Activated T-cell treated with anti-CD3 and anti-CD28 coated beads, Interleukin-2, amount 50 U/mL, for 24 hours (primary cell): ENCODE measurements at places on chromosomes 7 and 10.

- no peak for DNase-seq
Observed at GRCh38 chr7:81638198-81638597, 131.6 kb downstream of the HGF start.

- DNase-seq = no peak
Observed at GRCh38 chr7:88151119-88151790, 68.6 kb downstream of the SRI start.

DNA sequence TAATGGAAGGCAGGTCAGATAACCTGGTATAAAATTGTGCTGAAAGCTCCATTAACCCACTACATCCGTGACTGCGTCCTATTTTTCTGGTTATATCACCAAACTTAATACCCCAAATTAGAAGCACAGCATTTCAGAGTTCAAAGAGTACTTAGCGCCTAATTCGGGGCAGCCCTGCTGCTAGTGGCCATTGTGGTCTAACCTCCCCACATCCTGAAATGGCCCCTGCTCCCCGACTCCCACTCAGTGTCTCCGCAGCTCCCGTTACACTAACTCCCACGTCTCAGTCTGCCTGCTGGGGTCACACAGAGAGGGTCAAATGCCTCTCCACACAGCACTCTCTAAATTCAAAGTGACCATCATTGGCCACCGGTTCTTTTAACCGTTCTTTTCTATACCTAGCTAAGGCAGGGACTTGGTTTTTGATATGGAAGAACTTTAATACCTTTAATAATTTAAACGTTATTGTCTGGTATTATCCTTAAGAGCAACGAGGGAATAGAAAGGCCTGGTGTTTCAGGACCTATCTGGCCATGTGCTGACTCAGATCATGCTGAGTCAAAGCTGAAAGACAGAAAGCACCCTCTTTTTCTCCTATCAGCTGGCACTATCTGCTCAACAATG, 117.1 kb downstream of the KMT2E start:
- no peak for DNase-seq

DNA sequence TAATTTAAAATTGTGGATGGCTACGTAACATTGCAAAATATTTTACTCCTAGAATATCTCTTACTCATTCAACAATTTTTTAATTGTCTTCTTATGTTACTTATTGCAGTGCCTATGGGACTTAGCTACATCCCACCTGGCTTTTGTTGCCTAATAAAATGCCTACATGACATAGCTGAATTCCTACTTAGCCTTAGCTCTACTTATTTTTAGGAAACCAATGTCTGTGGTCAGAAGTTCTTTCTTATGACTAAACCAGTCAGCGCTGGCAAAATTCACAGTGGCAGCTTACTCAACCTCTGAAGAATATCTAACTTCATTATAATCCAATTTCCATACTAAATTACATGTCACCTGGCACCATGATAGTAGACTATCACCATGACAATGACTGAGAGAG, 1612.4 kb upstream of the LRRTM3 start:
- DNase-seq = no peak

DNA sequence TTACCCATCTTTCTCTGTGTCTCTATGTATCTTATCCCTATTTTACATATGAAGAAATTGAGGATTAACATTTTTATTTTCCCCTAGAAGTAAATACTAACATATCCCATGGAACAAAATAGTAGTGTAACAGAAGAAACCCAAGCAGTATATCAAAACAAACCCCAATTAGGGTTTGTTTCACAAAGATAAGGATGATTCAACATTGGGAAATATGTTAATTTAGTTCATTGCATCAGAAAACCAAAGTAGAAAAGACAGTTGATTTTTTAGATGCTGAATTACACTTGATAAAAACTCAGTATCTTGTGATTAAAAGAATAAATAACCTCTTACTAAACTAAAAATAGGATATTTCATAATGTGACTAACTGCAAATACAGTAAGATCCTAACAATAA, 87.8 kb downstream of the GLCCI1 start:
- DNase-seq = no peak

- DNase-seq = no peak
Observed at GRCh38 chr10:100291356-100291755, 4.9 kb upstream of the BLOC1S2 start.

DNA sequence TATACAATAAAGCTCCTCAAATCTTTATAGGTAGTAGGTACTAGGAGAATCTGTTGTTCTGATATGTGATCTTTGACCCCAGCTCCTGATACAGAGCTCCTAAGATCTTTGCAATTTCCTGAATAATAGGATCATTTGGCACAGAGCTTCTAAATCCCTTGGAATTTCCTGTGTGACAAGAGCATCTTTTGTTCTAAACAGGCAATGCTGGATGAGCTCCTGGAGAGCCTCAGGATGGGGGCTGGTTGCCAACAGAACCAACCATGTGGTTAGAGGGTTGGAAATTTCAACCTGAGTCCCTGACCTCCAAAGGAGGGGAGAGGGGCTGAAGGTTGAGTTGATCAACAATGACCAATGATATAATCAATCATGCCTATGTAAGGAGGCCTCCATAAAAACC, 629.0 kb downstream of the CCSER2 start:
- DNase-seq = no peak

DNA sequence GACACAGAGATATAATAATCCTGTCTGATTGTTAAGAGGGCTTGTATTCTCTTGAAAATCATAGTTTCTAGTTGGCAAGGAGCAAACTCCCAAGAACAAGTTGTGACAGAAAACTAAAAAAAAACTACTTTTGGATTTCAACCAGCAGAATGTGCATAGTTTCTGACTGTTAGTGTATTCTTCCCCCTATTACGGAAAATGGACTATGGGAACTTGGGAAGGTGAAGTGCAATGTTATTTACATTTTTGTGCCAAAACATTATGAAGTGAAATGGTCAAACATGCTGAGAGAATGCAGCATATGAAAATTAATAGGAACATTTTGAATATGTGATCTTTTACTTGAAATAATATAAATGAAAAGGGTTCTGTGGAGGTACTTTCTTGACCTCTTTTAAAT, 660.8 kb downstream of the SUGCT start:
- DNase-seq = no peak

DNA sequence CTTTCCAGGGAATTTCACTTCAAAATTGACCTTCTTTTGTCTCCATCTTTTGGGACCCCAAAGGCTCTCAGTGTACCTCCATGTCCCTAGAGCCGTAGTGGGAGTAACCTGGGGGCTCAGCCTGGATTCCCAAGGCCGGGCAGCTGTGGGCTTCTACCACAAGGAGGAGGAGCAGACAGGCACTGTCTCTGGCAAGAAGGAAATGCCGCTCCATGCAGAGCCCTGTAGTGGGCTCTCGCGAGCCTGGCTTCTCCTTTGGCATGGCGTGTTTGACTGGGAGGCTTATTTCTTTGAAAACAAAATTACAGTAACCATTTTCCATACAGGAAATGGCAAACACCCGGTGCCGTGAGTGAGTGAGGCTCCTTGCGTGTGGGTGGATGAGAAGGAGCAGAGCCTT, 76.8 kb upstream of the FAM180A start:
- DNase-seq = no peak

GRCh38 chr7:88331322-88331721, 24.6 kb upstream of the STEAP4 start:
- DNase-seq = no peak

- no peak for DNase-seq
Observed at GRCh38 chr7:159109653-159110035, 35.0 kb downstream of the VIPR2 start.

- DNase-seq = no peak
Observed at GRCh38 chr10:87660484-87661133, 931 bp downstream of the PAPSS2 start.
